Stimulated activated naive CD4-positive, alpha-beta T cell treated with Interleukin-2 at 50 U/mL for 16 hours (primary cell): ENCODE measurements at places on chromosomes 13 and 19.

GRCh38 chr19:14148751-14149410 lies 12.5 kb upstream of the ASF1B start:
- DNase-seq = no peak

- no peak for DNase-seq
Measured at GRCh38 chr13:78786459-78786858, 127.5 kb upstream of the OBI1 start.

- DNase-seq = no peak
Measured at GRCh38 chr13:60733933-60734332, 336.9 kb downstream of the TDRD3 start.

- no peak for DNase-seq
Measured at GRCh38 chr13:38763446-38764381, 76.8 kb downstream of the FREM2 start.

- no peak for DNase-seq
Measured at GRCh38 chr19:986083-986482, 1.9 kb downstream of the WDR18 start.

GRCh38 chr19:33621811-33622504 lies at the start of gene CHST8:
Gene CHST8, plus strand, starts transcription at chr19:33621953. Its CDS starts 67,309 bp downstream, at chr19:33689262.
- DNase-seq = no peak

DNA sequence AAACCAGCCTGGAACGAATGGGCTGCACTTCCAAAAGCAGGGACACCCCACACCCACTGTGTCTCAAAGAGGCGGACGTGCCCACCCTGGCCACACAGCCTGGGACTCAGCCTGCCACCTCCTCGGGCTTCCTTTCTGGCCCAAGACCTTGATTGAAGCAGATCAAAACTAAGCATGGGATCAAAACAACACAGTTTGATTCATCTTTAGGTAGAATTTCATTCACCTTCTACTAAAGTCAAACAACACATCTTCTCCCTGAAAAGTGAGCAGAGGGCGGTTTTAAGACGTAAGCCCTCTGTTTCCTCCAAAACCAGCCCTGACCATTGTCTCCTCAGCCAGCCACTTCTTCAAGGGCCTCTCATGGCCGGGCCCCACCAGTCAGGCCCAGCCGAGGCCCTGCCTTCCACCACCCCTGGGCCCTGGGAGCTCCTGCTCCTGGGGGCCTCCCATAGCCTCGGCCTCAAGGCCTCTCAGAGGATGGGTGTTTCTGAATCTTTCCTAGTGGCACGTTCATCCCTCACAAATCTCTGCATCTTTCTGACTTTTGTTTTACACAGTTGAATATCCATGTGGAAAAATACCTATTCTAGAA lies 6.3 kb upstream of the F10 start:
- no peak for DNase-seq

- no peak for DNase-seq
Measured at GRCh38 chr13:38943231-38943630, 47.4 kb downstream of the STOML3 start.

DNA sequence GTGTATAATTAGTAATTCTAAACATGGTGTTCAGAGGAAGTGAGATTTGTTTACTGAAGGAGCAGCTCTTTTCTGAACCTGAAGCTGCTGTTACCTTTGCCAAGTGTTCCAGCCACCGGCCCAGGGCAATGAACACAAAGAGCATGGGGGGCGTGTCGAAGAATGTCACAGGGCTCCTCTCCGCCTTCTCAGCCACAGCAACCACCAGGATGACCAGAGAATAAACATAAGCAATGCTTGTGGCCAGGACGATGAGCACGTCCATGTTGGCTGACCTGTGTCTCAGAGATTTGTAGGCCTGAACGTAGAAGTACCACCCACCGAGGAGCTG lies 53.1 kb downstream of the ATP7B start:
- no peak for DNase-seq

- no peak for DNase-seq
Measured at GRCh38 chr19:5396096-5396939, 55.7 kb upstream of the PTPRS start.

DNA sequence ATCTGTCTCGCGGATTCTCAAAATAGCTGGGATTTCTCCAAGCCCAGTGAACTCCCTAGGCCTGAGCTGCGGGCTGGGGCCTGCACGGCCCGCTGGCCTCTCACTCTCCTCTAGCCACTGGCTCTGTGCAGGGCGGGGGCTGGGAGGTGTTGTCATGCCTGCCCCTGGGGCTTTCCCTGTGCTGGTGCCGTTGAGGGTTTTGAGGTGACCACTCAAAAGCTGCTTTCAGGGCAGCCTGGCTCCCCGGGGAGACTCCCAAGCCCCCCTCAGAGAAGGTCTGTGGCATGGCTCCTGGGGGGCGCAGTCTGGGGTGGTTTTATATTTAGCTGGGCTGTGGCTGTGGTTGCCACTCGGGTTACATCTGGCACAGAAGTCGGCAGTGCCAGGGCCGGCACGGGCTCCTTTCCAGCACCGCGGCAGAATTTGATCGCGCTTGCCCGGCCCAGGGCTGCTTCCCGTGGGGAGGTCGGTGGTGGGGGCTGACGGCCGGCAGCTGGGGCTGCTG lies 10.0 kb downstream of the NDUFB7 start:
- no peak for DNase-seq

DNA sequence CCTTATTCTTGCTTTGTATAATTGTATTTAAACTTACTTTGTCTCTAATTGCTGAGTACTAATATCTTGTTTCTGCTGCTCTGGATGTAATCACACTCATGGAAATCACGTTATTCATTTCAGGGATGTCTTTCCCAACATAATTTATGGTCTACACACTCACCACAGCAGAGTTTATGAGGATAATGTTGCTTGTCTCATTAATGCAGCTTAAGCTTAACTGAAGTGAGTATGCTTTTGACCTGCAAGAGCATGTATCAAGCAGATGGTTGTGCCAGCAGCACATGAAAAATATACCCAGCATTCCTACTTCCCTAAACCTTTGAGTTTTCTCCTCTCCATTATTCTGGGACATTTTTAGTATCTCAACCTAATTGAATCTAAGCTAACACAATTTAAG lies 1080.9 kb downstream of the SLITRK5 start:
- DNase-seq = no peak

DNA sequence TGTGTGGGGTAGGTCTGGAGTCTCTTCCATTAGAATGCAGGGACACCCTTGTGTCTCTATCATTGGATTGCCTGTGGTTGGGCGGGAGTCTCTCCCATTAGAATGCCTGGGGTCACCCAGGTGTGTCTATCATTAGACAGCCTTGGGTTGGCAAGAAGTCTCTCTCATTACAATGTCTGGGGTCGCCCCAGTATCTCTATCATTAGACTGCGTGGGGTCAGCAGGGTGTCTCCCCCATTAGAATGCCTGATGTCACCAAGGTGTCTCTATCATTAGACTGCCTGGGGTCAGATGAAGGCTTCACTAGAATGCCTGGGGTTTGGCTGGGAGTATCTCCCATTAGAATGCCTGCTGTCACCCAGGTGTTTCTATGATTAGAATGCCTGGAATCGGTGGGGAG lies 1539.0 kb downstream of the UQCRFS1 start:
- no peak for DNase-seq

GRCh38 chr19:40236026-40236355 lies 9.5 kb upstream of the CCNP start:
- no peak for DNase-seq

DNA sequence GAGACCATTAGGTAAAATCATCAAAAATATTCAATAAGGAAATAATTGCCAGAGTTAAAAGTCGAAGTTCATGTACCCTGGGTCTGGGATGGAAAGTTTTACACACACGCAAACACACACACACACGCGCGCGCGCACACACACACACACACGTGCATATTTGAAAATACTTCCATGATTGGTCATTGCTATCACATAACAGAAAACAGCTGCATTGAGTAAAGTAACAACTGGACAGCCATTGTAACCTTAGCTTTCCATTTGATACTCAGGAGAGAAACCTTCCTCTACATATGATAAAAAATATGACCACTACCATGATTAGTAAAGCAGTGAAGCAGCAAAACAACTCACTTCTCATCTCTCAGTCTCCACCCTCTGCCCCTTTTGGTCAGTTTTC lies 490.0 kb upstream of the SGCG start:
- no peak for DNase-seq

DNA sequence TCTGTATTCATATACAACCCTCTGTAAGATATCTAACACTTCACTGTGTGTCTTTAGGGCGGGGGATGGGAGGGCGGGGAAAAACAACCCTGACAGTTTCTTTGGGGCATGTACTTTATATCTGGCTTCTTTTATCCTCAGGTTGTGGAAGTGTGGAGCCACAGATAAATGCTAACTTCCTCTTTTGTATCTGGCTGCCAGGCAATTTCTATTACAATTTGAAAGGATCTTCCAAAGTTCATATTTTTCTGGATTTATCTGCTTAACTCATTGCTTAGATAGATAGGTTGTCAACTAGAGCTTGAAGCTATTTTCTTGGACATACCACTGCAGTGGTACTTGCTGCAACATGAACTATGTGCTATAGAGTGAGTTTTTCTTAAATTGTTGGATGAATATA lies 393.0 kb downstream of the LMO7 start:
- no peak for DNase-seq

DNA sequence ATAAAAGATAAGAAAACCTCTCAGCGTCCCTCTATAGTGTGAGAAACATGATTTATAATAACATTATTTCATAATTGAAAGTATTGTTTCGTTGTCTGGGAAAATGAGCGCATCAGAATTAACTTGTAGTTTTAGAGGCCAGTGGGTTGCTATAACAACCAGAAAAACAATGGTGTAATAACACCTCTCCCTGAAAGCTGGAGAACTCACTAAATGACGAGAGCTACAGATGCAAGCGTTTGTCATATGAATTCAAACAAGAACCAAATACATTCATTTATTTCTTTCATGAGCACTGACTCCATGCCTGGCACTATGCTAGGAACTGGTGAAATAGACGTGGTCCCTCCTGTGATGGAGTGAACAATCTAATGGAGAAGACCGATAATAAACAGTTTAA lies 16.3 kb downstream of the KBTBD7 start:
- no peak for DNase-seq

DNA sequence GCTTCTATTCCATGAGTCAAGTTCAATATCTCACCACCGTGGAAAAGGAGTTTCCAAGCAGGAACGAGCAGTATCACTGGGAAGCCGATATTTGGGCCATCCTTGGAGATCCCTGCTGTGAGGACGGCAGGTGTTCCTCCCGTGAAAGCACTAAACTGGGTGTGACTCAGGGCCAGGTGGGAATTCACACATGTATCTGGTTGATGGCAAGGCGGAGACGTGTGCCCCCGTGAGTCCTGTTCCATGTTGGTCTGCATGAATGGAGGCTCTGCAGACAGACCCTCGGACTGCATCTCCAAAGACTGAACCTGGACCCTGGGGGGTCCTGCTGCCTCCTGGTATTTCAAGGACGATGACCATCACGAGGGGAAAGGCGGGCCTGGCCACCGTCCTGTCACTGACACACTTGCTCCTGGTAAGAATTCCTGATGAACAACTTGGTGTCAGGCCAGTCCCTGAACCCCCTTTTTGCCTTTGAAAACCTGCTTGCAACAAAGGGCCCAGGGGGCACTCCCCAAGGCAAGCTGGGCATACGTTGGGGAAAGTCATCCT lies 22.8 kb upstream of the GAS6 start:
- no peak for DNase-seq

DNA sequence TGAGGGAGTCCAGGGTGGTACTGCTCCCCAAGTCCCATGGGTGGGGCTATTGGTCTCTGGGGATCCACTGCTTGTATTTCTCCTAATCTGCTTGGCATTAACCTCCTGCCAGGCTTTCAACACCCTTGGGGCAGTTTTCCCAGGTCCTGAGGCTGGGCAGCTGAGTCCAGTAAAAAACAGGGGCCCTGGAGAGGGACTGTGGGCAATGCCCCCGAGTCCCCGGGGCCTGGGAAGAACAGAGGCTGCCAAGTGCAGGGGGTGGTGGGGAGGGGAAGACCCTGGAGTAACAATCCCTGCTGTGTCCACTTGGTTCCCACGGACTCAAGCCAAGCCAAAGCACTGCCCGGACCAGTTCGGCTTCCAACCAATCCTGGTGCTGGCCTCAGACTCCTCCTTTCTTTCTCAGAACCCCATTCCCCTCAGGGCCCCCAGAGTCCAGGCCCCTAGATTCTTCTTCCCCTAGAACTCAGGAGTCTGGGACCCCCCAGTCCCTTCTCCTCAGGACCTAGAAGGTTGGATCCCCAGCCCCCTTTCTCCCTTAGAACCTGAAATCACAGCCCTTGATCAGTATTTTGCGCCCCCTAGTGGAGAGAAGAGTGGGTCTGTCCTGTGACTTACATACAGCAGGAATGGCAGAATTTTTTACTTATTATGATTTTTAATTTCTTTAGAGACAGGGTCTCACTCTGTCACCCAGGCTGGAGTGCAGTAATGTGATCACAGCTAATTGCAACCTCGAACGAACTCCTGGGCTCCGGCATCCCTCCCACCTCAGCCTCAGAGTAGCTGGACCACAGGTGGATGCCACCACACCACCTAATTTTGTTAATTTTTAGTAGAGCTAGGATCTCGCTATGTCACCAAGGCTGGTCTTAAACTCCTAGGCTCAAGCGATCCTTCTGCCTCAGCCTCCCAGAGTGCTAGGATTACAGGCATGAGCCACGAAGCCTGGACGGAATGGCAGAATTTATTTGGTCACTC lies 3.7 kb upstream of the CLPTM1 start:
- peak; percentile 37 for DNase-seq

DNA sequence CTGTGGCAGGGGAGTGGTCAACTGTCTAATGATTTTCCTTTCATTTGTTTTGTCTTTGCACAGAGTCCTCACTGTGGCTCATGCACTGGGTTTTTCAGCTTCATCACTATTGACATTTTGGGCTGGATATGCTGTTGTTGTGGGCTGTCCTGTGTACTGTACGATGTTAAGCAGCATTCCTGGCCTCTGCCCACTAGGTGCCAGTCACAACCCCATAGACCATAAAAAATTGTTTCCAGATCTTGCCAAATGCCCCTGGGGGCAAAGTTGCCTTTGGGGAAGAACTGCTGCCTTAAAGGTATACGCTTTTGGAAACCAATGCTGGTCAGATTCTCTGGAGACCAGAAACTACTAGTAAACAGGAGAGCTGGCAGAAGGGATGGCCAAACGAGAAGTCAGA lies 310.4 kb downstream of the SPRY2 start:
- no peak for DNase-seq

DNA sequence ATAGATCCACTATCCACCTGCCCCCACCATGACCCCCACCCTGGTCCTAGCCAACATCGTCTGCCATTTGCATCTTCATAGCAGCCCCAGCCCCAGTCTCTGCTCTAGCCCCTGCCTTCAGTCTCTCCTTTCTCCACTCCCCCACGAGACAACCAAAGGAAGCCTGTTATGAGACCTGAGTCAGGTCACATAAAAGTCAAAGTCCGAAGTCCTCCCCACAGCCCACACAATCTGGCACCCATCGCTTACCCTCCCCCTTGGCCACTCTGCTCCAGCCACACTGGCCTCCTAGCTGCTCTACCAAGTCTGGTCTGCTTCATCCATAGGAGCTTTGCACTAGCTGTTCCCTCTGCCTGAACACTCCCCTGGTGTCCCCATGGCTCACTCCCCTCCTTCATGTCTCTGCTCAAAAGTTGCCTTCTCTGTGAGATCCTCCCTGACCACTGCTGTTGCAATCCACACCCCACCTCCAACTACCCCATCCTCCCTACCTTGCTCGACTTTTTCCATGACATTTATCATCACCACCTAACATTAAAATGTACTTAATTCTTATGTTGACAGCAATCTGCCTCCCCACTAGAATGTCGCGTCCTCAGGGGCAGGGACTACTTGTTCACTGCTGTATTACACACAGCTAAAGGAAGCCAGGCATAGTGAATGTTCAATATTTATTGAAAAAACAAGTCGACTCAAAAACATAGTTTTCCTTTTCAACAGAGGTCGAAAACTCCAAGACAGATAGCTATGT lies 1.2 kb upstream of the PLEKHG2 start:
- no peak for DNase-seq

GRCh38 chr19:40465557-40466218 lies at the start of gene BLVRB:
Gene BLVRB, minus strand, starts transcription at chr19:40465745. Its CDS starts 57 bp downstream, at chr19:40465688.
- DNase-seq = peak; percentile 98

GRCh38 chr13:113595131-113595530 lies 10.6 kb downstream of the TFDP1 start:
- DNase-seq = no peak
